Testis (tissue), 5 donors: ENCODE measurements at places on chromosomes 3 and 15.

DNA sequence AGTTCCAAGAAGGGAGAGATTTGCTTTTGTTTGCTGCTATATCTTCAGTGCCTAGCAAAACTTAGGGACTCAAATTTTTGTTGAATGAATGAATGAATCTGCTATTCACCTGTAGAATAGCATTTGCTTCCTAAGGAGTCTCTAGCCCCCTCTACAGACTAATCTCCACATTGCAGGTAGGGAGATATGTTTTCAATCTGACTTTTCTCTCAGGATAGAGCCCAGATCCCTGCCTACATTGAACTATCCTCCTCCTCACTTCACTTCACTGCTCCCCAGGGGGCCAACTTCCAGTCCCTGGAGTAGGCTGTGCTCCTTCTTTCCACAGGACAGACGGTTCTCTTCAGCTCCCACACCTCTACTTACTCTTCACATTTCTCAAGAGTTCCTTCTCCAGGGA is 81.9 kb upstream of the PTX3 start:
- peak; percentile 34 for DNase-seq

- no peak for DNase-seq
These were observed 21.2 kb downstream of the NR1D2 start for GRCh38 chr3:23966328-23966727.

GRCh38 chr3:143155756-143156155 is 36.2 kb downstream of the CHST2 start:
- DNase-seq = no peak

GRCh38 chr3:149162007-149162406 is 32.6 kb downstream of the HPS3 start:
- DNase-seq = peak; percentile 71

- no peak for DNase-seq
These were observed 353.9 kb upstream of the TGFBR2 start for GRCh38 chr3:30252474-30252873.

- DNase-seq = no peak
These were observed 605.2 kb upstream of the NAALADL2 start for GRCh38 chr3:174253940-174254339.

DNA sequence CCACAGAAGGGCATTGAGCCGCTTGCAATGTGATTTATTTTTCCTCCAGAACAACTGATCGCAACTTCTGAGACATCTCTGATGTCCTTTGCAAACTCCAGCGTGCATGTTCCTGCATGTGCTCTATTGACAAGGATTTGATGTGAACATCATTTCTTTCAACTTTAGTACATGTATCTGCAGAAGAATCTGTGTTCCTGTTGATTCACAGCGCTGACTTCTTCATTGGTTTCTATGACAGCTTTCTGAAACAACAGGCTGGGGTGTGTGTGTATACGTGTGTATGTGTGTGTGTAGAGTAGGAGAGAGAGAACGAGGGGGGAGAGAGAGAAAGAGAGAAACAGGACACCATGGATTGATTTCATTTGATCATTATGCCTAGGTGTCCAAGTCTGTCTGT is 56.7 kb upstream of the CMTM8 start:
- DNase-seq = no peak

DNA sequence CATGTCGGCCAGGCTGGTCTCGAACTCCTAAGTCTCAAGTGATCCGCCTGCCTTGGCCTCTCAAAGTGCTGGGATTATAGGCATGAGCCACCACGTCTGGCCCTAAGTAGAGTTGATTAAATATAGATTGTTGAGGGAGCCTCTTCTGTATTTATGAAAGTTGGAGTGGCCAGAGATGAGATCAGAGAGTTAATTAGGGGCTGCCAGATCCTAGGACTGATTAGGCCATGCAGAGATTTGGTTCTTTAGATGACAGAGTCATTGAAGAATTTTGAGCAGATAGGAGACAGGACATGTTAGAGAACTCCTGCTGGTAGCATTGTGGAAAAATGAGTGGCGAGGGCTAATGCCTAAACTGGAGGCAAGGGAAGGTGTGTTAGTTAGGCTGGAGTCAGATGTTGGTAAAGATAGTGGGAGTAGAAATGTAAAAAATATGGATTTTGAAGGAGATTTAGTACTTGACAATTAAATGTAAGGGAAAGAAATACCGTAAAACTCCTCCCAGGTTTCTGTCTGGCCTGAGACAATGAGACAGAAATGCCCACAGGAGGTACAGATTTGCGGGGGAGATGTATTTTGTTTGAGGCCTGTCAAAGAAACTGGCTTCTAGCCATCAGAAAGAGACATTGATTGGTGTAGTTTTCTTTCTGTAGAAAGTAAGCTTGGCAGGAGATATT is 23.4 kb downstream of the SACM1L start:
- no peak for DNase-seq

- DNase-seq = no peak
These were observed 783 bp upstream of the DNAJB11 start for GRCh38 chr3:186569779-186570095.

DNA sequence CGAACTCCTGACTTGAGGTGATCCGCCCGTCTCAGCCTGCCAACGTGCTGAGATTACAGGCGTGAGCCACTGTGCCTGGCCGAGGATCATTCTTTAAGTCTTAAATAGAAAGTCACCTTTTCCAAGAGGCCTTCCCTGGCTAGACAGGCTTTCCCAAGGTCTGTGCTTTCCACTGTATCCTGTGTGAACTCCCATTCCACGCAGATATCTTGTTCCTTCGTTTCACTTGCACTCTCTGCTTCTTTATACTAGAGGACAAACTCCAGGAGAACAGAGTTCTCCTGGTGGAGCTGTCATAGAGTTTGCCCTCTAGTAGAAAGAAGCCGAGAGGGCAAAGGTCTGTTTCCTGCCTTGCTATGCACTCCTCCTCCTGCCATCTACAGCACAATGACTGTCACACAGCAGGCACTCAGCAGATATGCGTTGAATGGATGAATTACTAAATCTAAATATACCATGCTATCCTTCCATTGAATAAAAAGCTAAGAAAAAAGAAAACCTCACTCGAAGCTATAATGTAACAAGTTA is 211.2 kb downstream of the FOXP1 start:
- no peak for DNase-seq

GRCh38 chr3:133573629-133574194 is at the start of gene CDV3:
Gene CDV3 (plus strand): TSS chr3:133573686. CDS start chr3:133574045, 359 bp downstream.
- DNase-seq = no peak

DNA sequence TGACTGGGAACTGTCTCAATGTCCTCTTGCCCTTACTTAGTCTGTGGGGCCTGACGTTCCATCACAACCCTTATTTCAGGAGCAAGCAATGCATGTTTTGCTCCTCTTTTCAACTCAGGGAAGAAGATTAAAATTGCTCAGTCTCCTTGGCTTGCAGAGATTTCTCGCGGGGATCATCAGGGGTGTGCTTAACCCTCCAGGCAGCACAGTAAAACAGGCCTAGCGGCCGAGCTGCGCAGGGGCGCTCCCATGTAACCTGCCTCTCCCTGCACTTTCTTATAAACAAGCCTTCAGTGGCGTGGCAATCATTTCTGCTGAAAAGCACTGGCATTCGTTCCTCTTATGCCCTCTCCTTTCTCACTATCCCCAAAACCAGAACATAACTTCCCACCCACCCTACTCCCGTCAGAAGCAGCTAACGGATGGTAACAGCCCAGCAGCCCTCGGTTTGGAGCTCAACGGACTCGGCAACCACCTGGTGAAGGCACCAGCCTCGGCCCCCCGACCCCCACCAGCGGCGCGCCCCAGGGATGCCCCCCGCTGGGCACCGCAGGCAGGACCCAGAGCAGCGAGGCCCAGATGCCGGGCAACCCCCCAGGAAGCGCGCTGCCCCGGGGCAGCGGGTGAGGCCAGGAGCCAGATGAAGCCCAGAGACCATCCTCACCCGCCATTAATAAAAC is 1.1 kb downstream of the MCF2L2 start:
- DNase-seq = no peak

DNA sequence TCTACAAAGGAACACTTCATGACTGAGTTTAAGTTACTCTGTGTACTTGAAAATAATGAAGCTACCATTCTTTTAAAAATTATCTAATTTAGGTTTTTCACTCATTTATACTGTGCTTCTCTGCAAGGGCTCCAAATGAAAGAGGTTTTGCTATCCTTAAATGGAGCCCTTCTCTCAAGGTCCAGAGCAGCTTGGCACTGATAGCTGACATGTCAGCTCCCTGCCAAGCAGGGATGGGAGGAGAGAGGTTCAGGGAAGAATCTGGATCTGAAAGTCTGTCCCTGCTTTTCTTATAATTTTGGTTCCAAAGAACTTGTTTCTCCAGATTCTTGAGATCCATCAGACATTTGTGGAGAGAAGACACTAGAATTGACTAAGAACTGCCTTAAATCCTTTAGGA is 39.1 kb downstream of the MRPS11 start:
- no peak for DNase-seq

- no peak for DNase-seq
These were observed 36.9 kb upstream of the PCSK6 start for GRCh38 chr15:101526442-101526841.

DNA sequence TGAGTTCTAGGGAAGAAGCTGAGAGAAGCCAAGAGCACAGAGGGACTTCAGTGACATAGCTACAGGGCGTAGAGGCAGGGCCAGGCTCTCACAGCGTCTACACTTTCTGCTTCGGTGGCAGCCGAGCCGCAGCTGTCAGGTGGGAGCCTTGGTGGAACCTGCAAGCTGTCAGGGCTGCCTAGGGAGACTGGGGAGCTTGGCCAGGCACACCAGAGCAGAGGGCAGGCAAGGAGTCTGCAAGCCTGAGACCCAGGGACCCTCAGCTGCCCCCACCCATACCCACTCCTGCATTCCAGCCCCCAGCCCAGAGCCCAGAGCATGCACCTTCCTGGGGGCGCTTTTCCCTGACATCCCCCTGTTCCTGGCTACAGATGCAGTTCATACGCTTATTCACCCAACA is 13.4 kb upstream of the KLF15 start:
- DNase-seq = no peak

- DNase-seq = peak; percentile 15
These were observed 15.0 kb downstream of the KLF15 start for GRCh38 chr3:126342211-126342610.
